ENCODE measurements at places on chromosomes 6 and 20.

DNA sequence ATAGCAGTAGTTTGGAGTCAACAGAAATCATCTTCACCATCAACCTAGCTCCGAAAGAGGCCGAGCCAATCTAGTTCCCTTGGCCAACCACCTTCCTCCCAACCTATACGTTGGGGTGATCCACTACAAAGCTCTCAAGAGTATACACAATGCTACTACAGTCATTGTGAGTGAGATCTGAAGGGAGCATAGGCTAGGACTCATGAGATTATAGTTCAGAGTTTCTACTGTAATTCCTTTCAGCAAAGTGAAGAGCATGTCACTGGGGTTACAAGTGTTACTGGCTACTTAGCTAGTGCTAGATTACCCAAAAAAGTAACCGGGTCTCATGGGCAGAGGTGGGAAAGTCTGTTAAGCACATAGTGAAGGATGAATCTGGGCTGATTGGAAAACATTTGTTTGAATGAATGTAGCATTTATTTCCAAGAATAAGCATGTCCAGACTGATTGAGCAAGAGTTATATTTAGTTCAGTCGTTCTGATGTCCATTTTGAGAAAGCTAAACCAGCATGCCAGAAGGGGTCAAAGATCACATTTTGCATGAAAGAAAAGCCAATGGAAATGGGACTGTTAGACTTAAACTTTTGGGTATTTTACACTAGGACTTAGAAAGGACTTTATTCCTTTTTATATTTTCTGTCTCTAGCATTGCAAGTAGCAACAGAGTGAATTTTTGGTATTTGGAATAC, 10.5 kb upstream of the ESR1 start:
- DNase-seq: no peak

DNA sequence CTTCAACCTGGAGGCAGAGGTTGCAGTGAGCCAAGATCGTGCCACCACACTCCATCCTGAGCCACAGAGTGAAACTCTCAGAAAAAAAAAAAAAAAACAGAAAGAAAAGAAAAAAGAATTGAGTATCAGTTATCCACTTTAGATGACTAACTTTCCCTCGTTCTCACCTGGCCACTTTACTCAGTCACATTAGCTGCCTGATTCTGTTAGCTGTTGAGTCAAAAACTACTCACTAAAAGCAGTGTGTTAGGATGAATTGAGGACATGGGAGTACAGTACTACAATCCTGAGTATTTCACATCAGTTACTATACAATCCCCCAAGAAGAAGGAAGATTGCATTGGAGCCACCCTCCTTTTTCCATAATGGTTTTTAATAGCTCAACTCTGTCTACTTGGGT, 114.6 kb downstream of the ADAT2 start:
- DNase-seq: no peak

DNA sequence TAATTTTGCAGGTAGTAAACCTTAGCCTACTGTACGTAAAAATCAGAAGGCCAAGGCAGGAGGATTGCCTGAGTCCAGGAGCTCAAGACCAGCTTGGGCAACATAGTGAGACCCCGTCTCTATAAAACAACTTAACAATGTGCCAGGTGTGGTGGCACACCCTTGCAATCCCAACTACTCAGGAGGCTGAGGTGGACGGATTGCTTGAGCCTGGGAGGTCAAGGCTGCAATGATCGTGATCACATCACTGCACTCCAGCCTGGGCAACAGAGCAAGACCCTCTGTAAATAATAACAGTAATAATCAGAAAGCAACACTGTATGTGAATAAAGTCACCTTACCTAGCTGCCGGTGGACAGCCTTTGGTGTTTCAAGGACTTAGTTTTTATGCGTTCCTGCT, 48.9 kb downstream of the MTHFD1L start:
- no peak for DNase-seq

DNA sequence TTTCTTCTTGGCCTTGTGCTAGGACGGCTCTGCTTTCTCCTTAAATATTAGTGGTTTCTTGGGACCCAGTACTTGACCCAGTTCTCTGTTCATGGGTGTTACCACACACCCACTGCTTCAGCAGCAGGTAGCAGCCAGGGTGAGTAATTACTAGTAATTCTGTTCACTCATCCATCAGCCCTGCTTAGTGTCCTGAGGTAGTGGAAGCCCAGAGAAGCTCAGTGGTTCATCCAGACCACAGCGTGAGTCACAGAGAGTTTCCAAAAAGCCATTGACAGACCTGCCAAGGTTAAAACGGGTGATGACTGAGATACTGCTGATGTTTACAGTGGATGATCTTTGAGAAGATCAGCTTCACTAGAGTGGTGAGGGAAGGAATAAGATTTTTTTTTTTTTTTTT, 51.7 kb upstream of the HINT3 start:
- DNase-seq: no peak

DNA sequence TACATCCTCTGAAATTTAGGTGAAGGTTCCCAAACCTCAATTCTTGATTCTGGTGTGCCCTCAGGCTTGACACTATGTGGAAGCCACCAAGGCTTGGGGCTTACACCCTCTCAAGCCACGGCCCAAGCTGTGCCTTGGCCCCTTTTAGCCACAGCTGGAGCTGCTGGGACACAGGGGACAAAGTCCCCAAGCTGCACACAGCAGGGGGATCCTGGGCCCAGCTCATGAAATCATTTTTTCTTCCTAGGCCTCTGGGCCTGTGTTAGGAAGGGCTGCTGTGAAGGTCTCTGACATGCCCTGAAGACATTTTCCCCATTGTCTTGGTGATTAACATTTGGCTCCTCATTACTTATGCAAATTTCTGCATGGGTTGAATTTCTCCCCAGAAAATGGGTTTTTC, 37.3 kb upstream of the BACH2 start:
- DNase-seq: no peak

DNA sequence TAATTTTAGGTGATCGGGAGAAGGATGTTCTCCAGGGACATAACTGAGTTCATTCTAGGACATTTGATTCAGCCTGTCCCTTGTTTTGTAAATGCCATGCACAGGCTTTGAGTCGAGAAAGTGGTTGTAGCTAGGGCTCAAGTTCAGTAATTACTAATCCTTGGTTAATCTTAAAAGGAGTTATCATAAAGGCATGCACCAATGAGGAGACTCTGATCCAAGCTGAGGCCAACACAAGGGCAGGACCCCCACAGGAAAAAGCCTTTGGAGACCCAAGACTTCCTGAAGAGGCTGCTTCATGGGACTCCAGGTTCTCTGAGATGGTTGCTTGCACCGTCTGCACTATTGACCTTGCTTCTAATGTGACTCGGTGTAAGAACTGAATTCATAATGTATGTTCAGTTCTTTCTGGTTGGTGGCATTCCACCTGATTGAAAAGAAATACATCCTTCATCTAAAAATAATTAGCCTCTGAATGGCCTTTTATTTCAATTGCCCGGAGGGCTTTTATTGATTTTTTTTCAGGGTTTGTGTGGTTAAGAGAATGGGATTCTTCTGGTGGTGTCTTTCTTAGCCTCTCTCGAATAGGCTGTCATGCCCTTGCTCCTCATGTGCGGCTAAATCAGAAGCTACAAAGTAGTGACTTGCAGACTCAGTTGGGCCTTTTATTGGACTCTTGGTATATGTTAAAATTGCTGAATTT, 201.7 kb upstream of the PLCB4 start:
- DNase-seq: no peak

DNA sequence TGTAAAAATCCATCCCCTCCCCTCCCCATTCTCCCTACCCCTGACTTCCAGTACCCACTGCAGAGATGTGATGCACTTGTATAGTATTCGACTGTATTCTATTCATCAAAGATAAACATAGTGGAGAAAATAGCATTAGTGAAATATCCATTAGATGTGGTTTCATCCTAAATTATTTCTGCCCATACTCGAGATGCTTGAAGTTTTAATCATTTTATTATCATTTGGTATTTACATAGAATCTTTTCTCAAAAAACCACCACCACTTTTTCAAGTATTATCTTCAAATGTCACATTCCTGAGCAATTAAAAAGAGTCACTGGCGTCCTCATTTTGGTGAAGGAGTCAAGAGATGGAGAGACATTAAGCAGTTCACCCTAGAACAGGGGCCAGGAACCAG, 181.9 kb downstream of the HAO1 start:
- no peak for DNase-seq

DNA sequence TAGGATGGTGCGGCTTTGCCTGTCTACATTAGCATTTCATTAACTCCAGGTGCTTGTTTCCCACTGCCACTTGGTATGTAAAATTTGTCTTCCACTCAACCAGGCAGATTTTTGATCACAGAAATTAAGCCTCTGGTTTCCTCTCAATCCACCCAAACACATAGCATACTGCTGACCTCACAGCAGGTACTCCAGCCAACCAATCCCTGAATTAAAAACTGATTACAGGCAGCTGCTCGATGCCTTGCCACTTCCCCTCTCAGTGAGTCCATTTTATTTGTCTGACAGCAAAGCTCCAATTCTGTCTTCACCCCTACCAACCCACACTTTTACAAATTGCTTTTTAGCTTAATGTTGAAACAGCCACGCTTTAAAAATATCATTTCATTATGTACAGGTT, 95.2 kb downstream of the PLCB1 start:
- DNase-seq: peak; percentile 24

DNA sequence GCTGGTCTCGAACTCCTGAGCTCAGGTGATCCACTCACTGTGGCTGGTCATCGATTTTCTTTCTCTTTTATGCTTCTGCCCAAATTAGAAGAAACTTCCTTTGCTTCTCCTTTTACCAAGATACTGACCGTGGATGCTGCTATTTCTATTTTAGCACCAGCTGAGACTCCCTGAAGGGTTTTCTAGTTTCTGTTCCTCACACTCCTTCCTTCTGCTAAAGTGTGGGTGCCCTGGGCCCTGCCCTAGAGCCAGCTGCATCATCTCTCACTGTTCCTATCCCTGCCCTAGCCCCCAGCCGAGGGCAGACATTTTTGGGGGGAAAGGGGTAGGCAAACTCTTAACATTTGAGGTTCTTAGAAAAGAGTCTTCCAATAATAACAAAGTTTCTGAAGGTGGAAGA, 6.3 kb downstream of the SMOC2 start:
- DNase-seq: no peak

DNA sequence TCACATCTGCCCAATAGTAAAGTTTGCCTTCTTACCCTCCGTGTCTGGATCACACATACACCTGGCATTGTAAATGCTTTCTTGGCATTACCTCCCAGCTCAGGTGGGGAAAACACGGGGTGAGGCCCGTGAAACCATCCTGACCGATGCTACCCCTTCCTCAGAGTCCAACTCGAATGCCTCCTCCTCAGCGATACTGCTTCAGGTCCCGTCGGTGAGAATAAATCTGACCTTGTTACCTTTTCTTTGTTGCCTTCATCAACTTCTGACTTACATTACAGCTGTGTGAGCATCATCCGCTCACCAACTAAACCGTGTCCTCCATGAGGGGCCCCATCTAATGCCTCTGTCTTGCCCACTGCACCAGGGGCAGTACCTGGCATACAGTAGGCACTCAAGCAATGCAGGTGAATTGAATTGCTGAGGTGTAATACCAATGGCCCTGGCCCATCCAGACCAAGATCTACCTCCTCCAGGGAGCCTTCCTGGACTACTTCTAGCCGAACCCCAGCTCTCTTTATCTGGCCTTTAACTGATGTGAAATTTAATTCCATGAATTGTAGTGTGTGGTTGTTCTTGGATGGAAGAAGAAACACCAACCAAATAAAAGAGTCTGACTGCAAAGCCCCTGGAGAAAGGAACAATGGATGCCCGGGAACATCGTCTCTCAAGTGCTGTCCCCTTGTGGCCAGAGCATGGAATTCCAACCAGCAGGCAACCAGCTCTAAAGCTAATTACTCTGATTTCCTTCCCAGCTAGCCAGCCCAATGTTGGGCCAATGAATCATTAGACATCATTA, 141.5 kb downstream of the ANKRD60 start:
- peak; percentile 32 for DNase-seq

DNA sequence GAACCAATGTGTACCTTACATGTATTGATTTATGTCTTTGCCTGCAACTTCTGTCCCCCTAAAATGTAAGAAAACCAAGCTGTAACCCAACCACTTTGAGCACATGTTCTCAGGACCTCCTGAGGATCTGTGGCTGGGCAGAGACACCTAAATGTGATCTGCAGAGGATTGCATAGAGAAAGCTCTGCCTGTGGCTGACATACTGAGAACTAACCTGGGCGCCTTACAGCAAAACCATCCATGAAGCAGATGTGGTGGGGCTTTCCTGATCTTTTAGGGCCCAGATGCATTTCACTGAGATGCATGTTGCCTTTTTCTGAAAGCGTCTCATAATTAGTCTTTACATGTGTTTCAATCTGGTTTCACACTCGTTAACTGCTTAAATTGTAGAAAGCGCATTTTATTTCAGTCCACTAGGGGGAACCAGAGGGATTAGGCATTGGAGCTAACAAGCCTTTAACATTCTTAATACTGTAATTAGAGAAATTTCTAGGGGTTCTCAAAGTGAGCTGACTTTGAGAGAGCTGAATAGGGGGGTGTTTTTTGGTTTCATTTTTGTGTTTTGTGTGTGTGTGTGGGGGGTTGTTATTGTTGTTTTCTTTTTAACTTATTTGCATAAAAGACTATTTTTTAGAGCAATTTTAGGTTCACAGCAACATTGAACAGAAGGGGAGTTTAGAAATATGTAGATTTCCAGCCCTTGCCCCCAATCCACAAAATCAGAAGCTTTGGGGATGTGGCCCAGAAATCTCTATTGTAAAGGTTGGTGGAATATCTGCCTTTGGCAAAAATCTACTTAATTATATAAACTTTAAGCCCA, 50.9 kb upstream of the FAM184A start:
- peak; percentile 80 for DNase-seq

- DNase-seq: no peak
Measured at GRCh38 chr6:33713786-33714185, 2.3 kb upstream of the UQCC2 start.

- DNase-seq: no peak
Measured at GRCh38 chr6:139447656-139447975, 73.2 kb upstream of the CITED2 start.

GRCh38 chr6:14751645-14752175, 494.2 kb upstream of the JARID2 start:
- no peak for DNase-seq

- DNase-seq: no peak
Measured at GRCh38 chr6:157235600-157236039, 87.7 kb downstream of the TMEM242 start.

- no peak for DNase-seq
Measured at GRCh38 chr6:156910938-156911337, 133.8 kb downstream of the ARID1B start.

GRCh38 chr6:150314230-150315188, 54.3 kb upstream of the IYD start:
- peak; percentile 12 for DNase-seq

DNA sequence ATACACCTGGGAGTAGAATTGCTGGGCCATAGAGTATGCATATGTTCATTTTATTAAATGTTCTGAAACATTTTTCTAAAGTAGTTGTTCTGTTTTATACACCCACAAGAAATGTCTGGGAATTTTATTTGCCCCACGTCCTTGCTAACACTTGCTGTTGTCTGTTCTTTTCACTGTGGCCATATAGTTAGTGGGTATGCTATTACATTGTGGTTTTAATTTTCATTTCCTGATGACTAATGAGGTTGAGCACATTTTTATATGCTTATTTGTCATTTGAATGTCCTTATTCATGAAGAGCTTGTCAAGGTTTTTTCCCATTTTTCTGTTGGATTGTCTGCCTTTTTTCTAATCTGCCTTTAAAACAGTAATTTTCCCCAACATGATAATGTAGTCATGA, 41.5 kb upstream of the TGM3 start:
- no peak for DNase-seq

GRCh38 chr6:20716865-20717264, 182.6 kb downstream of the CDKAL1 start:
- no peak for DNase-seq
